ENCODE measurements at places on chromosomes 2 and 18. TPM values are rescaled to one million over a fixed set of nuclear protein-coding genes. Genes with fewer than 3 reads are reported as not detected.
A peak's percentile ranks its signal among the peaks of the same experiment; 100 is the strongest.

DNA sequence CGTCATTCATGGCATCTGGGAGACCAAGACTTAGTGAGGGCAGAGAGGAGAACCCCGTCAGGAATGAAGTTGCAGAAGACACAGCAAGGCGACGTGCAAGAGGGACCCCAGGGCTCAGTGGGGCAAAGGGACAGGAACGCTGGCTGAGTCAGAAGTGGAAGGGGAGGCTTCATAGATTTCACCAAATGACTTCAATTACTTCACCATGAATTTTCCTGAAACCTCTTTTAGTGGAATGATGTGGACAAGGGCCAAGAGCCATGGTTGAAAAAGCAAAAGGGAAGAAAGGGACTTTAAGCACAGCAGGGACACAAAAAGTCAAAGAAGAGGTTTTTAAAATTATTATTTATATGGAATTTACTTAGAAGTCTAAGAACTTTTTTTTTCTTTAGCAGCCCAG, 141.6 kb upstream of the PID1 start:
- DNase-seq = no peak

DNA sequence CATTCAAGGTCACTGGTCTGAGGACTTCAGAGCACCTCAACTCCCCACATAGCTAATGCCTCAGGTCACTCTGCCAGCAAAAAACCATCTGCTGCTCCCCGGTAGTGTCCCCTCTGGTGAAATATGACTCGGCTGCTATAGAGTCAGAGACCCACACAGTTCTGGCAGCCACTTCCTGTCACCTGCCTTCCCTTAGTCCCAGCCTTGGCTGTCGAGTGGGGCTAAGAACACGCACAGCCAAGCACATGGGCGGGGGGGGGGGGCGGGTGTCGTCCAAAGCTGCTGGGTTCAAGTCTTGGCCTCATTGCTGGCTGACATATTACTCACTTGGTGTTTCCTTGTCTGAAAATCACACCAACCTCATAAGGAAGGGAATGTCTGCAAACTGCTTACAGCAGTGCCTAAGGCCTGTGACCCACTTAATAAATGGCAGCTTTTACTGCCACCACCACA, 37.5 kb downstream of the POLR1A start:
- DNase-seq = no peak

DNA sequence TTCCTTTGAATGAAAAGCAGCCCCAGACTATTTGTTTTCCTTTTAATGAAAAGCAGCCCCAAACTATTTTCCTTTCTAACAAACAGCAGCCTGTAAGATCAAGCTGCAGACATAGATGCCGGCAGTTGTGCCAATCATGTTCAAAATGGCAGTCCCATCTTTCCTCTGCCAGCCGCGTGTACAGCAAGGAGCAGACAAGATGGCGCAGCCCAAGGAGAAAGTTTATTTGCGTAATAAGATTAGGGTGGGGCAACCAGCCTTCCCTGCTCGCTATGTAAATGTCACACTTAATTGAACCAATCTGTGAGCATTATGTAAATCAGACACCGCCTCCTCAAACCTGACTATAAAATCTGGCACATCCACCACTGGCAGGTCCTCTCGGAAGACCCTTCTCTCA, 226.0 kb downstream of the TGIF1 start:
- DNase-seq = no peak

DNA sequence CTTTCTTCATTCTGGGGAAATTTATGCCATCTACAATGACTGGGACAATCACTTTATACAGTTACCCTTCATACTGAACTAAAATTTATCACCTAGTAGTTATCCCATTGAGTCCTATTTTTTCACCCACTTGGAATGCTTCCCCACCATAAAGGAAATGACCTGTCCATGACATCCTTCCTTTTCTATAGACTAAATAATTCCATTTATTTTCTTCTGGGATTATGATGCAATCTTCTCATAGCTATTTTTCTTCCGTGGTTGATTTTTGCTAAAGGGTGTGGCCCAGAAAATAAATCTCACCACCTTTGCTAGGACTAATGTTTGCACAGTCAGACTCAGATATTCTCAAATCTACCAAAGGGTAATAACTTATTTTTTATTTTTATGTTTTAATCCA, 186.1 kb upstream of the NRXN1 start:
- no peak for DNase-seq

DNA sequence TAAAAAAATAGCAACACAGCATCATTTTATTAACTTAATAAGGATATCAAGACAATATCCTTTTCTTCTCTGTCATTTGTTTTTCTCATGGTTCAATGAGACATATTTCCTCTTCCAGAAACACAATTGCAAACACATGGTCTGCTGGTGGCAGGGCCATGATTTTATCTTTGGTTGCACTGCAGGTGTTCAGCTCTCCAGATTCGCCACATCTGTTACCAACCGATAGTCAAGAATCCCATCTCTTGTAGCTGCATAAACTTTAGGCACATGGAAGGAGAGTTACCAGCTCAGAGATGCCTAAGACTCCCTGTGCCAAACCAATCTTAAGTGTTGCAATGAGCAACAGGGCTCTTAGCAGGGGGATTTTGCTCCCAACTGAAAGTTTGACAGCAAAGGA, 1303.2 kb upstream of the CELF4 start:
- DNase-seq = no peak

DNA sequence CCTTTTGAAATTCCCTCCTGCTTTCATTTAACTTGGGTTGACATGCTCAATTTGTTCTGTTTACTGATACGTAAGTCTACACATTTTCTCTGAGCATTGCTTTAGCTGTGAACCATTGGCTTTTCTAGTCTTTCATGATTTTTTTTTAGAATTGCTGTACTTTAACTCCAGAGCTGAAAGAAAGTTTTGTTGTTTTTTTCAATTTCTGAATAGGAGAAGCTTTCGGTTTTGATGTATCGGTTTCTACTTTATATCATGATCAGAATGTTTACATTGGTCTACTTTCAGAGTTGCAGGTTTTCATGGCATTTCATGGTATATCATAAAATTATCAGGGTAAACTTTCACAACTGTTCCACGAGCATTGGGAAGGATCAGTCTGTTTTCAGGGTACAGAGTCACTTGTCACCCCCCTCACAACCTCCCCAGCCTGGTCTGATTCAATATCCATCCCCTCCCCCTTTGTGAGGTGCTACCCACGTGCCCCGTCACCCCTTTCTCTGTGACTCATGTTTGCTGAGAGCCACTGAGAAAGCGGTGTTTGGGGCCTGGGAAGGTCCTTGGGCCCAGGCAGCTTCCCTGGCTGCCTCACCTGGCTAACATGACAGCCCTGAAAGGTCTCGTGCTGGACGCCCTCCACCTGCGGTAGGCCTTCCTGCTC, 7.0 kb downstream of the ASTL start:
- no peak for DNase-seq

- DNase-seq = peak; percentile 37
Measured at GRCh38 chr18:55275039-55275901, 312.7 kb downstream of the TCF4 start.

- no peak for DNase-seq
Measured at GRCh38 chr2:235966932-235967757, 201.0 kb downstream of the GBX2 start.

DNA sequence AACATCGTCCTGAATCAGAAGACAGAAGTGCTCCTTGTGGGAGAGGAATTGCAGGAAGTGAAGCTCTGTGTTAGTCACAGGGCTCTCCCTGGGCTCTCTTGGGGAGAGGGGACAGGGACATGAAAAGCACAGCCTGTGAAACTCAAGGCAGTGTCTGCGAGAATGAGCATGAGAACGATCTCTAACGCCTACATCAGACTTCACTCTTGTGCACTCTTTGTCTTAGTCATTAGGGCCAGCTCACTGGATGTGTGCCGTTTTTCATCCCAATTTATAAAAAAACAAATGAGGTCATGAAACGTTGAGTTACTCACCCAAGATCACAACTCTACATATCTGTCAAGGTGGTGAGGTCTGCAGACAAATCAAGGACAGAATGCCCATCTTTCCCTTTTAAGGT, 27.0 kb upstream of the TWIST2 start:
- DNase-seq = no peak

- no peak for DNase-seq
Measured at GRCh38 chr2:150853263-150853662, 365.8 kb upstream of the RND3 start.

GRCh38 chr2:235264512-235264911, 229.3 kb upstream of the AGAP1 start:
- no peak for DNase-seq

DNA sequence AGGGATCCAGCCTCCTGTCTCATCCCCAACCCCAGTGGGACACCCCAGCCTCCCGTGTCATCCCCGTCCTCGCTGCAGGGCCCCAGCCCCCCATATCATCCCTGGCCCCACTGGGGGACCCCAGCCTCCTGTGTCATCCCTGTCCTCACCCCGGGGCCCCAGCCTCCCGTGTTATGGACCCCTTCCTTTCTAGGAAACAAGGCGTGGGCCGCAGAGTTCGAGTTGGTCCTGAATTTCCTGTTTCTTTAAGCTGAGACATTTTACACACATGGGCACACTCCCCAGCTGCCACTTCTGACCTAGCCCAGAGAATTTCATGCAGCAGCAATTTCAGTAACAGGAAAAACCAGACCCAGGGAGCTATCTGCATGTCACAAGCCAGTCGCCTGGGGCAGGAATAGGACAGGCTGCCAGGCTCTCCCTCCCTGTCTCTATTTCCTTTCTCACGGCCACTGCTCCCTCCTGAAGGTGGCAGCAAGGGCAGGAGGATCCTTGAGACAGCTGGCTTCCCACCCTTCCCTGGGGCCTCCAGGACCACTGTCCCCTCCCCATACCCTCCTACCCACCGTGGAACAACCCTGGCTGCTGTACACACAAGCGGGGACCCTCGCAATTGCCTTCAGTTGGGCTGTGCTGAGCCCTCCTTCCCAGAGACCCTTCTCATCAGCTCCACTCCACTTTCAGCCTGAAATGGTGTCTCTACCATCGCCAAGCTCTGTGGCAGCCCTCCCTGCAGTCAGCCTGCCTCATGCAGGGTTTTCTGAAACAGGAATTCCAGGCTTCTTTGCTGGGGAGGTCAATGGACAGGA, 141.9 kb upstream of the ID2 start:
- DNase-seq = peak; percentile 78

DNA sequence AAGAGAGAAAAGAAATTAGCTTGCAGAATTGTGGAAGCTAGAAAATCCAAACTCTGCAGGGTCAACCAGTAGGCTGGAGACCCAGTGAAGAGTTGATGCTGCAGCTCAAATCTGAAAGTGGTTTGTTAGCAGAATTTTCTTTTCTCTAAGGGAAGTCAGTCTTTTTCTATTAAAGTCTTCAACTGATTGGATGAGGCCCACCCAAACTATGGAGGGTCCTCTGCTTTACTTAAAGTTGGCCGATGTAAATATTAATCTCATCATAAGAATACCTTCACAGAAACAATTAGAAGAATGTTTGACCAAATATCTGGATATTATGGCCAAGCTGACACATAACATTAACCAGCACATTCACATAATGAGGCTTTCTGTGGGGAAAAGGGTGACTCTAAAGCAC, 73.7 kb downstream of the FTCDNL1 start:
- no peak for DNase-seq

GRCh38 chr18:54035927-54036326, 188.5 kb downstream of the MBD2 start:
- no peak for DNase-seq

DNA sequence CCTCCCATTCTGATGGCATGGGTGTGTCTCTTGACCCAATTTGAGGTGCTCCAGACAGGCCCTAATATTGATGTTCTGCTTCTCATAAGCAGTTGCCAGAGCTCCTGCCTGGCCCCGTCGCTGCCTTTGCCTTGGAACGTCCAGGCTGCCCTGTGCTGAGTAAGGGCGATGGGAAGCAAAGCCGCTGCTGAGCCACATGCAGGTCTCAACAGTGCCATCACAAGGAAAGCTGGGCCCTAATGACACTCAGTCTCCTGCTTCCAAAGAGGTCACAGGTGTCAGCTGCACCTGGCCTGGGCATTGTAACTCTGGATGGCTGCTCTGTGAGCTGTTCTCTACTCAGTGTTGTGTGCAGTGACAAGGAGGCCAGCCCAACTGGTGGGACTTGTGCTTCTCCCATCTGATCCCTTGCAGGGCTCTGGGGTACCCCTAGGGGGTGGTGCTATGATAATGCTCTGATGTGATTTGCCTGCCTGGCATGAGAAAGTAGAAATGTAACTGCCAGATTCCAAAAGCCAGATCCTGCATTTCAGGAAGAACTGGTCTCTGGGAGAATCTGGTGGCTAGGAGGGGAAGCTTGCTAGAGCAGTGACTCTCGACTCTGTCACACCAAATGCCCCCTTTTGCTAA, 8.7 kb downstream of the TTC39C start:
- DNase-seq = peak; percentile 41

DNA sequence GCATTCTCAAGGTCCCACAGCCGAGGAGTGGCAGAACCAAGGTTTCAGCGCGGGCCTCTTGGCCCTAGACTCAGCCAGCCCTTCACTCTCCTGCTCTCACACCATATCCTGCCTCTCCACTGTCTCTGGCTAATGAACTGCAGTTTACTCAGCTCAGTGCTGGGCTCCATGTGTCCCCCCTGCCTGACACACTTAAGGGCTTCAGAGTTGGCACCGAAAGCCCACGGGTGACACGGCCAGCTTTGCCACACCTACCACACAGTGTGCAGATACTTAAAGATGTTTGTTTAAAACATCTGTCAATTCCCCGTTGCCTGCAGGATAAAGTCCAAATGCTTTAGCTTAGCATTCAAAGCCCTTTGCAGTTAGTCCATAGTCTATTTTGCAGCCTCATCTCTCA, 241.2 kb downstream of the SEPTIN10 start:
- DNase-seq = peak; percentile 5

DNA sequence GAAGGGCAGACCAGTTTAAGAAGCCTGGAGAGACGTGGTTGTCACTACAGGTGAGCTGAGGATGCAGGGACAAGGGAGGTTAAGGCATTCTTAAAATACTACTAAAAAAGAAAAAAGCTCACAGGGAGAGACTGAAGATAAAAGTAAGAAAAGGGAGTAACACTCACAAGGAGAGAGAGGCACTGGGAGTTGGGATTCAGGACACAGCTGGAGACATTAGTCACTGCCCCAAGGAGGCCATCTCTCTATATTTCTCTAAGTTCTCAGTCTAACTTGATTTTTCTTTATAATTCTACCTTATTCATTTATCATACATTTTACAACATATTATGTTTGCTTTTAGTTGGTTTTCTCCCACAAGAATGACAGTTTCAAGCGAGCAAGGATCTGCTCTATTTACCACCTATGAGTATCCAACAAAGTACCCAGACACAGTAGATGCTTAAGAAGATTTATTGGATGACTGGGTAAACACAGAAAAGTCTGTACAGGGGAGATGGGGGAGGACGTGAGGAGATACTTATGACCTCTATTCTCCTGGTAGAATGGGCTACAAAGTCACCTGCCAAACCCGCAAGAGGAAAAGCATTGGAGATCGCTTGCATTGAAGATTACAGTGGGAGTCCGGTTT, 2.2 kb downstream of the SERPINE2 start:
- DNase-seq = no peak

The B3GNT7 gene
- total RNA-seq = 3.6 TPM

The TPGS2 gene
- 49.7 TPM for total RNA-seq

The NFU1 gene
- total RNA-seq = 85.3 TPM

The SPHKAP gene
- not detected for total RNA-seq

The SLC66A3 gene
- 10.4 TPM for total RNA-seq

The PLGLB1 gene
- not detected for total RNA-seq

The SPRED2 gene
- total RNA-seq = 49.9 TPM

The PJVK gene
- total RNA-seq = 2.1 TPM

The TTC32 gene
- 16.8 TPM for total RNA-seq

The GALNT13 gene
- total RNA-seq = not detected

Data from Caco-2 (cell line).